ENCODE measurements at places on chromosomes 6 and 20.

DNA sequence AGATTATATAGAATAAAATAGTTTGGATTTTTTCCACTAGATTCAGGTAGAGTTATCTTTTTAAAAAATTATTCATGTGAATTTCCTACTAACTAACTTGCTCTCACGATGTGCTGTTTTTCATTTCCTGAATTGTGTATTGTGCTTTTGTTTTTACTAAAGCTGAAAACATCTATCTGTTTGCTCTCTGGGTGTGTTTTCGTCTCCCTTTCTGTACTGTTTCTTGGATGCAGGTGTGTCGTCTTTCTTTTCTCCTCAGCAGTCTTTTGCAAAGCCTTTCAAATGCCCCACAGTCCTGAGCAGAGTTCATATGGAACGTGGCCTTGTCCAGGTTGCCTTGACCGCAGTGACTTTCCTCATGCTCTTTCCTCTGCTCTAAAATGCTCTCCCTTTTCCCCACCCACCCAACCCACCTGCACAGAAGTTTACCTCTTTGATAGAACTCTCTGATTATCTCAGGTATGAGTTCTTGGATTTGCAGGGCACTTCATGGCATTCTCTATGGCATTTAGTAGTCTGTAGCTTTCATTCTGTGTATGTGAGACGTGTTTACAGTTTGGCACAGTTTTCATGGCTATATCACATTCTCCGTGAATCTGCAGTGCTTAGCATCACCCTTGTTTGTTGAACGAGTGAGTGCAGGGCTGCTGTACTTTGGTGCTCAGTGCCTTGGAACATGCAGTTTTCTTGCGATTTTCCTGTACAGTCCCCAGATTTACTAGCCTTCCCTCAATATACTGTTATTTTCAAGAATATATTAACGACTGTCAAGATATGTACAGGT lies 77.1 kb downstream of the FARS2 start:
- DNase-seq: no peak

GRCh38 chr20:44430270-44431065 lies 45.2 kb upstream of the TTPAL start:
- DNase-seq: no peak

DNA sequence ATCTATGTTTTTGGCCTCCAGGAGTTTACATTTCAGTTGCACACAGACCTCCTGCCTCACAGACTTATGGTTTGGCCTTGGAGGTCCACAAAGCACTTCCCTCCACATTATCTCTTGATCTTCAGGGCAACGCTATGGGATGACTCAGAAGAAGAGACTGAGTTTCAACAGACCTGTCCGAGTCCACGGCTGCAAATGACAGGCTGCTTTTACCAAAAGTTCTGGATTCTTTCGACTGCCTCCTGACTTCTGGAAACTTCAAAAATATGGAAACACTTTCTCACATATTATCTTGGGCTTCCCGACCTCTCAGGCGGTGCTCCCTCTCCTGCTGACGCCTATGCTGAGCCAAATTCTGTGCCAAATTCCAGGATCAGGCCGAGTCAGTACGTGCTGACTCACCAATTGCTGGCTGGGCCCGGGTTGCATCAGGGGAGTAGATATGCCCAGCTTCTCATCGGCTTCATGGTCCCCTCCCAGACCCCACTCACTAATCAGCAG lies 190.2 kb downstream of the BMP7 start:
- no peak for DNase-seq

GRCh38 chr6:146550911-146551310 lies 7.3 kb downstream of the RAB32 start:
- no peak for DNase-seq

GRCh38 chr6:129498541-129498940 lies 211.4 kb downstream of the ARHGAP18 start:
- no peak for DNase-seq

- DNase-seq: no peak
These were observed 522 bp upstream of the EPB41L1 start for GRCh38 chr20:36153736-36154699.

Data from activated CD8-positive, alpha-beta memory T cell treated with anti-CD3 and anti-CD28 coated beads for 1 hour (primary cell).